ENCODE measurements at places on chromosomes 3 and 15. TPM values are rescaled to one million over a fixed set of nuclear protein-coding genes. Genes with fewer than 3 reads are reported as not detected.

Gene KCTD6
- total RNA-seq: 8.0 TPM

Gene LRTM1
- total RNA-seq: not detected

Gene NR2E3
- total RNA-seq: under 0.01 TPM

Gene RHCG
- total RNA-seq: not detected

Gene CSPG4
- total RNA-seq: 20.3 TPM

Gene SLC12A1
- total RNA-seq: not detected

Gene CAMKV
- not detected for total RNA-seq

Gene WDR93
- total RNA-seq: 0.36 TPM

Gene GOLGA8Q
- 0.36 TPM for total RNA-seq

Gene PLSCR1
- total RNA-seq: 35.1 TPM

Gene SLC9A9
- total RNA-seq: 8.3 TPM

Gene ATOSA
- 34.4 TPM for total RNA-seq

Gene SEMA7A
- 30.4 TPM for total RNA-seq

Gene ZNF620
- total RNA-seq: 1.1 TPM

Gene ITIH1
- total RNA-seq: not detected

Gene FOXB1
- not detected for total RNA-seq

Gene UBAP1L
- 3.3 TPM for total RNA-seq

Gene LRRN1
- 3.5 TPM for total RNA-seq

GRCh38 chr15:96338074-96338765 lies 7.7 kb downstream of the NR2F2 start:
- DNase-seq: no peak

DNA sequence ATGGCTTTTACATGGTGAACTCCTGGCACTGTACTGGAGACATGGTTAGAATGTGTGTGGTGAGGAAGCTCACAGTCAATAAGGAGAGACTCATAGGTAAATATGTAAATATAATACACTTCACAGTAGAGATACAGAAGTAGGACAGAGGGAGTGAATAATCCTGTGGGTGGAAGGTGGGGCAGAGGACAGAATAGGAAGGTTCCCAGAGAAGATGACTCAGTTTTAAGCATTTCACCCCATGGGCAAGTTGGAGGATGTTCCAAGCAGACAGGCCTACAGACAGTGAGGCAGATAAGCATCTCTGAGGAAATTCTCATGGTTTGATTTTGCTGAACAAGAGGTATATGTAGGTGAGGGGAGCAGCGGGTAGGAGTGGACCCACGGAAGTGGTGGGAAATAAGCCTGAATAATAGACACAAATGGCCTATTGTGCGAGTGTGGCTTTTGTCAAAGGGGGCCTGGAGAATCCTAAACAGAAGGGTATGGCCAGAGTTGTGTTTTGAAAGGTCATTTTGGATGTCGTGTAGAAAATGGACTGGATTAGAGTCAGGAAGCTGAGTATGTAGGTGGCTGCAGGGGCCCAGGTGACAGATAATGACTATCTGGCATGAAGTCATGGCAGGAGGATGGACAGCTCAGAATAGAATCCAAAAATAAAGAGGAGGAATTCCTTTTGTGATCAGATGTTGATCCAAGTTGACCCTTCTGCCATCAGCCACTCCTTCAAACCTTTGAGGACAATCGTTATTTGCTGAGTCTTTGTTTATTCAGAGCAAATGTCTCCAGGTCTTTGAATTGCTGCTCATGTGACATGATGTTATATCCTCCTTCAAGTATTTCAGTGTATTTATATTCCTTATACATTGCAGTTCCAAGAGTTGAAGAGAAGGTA lies 97.3 kb upstream of the THRB start:
- no peak for DNase-seq

DNA sequence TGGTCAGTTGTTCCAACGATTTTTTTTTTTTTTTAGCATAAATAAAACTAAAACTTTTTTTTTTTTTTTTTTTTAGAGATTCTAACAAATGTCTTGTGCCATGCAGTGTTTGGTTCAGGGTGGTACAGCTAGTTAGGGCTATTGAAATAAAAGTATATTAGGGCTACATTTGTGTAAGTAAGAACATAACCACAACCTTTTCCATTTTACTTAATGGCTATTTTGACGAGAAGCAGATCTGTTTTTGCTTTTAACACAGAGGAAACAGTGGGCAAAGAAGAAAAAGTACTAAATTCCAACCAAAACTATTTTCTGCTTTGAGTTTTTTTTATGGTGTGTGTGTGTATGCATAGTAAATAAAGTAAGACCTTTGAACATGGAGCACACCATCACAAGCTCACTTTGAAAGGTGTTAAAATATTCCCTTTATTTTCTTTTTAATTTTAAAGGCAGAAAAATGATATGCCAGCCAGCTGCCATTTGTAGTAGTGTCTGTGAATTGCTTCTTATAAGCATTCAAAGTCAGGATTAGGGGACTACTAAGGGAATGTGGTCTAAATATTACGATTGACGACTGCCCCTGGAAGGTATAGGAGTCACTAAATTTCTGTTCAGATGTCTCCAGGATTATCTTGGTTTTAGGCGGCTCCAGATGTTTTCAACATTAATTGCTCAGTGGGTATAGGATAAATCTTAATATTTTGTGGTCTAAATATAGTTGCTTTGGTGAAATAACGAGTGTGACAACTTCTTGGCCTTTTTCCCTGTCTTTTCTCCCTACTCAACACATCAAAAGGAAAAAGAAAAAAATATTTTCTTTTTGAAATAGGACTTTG lies 3.1 kb downstream of the RARB start:
- DNase-seq: no peak

DNA sequence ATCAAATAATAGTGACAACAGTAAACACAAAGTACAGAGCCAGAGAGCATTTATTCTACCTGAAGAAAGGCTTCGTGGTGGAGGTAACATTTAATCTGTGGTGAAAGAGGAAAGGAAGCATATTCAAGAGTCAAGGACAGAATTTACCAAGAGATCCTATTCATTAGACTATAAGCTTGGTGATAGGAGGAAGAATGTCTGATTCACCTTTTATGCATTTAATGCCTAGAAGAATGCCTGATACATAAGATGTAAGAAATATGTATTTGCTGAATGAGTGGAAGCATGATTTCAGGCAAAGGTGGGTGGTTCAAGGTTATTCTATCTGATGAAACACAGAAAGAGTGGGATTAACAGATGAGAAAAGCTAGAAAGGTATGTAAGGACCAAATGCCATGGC lies 119.8 kb downstream of the SERPINI1 start:
- DNase-seq: no peak

- peak; percentile 68 for DNase-seq
These were observed 193.4 kb upstream of the SEMA6D start for GRCh38 chr15:47523681-47524475.

DNA sequence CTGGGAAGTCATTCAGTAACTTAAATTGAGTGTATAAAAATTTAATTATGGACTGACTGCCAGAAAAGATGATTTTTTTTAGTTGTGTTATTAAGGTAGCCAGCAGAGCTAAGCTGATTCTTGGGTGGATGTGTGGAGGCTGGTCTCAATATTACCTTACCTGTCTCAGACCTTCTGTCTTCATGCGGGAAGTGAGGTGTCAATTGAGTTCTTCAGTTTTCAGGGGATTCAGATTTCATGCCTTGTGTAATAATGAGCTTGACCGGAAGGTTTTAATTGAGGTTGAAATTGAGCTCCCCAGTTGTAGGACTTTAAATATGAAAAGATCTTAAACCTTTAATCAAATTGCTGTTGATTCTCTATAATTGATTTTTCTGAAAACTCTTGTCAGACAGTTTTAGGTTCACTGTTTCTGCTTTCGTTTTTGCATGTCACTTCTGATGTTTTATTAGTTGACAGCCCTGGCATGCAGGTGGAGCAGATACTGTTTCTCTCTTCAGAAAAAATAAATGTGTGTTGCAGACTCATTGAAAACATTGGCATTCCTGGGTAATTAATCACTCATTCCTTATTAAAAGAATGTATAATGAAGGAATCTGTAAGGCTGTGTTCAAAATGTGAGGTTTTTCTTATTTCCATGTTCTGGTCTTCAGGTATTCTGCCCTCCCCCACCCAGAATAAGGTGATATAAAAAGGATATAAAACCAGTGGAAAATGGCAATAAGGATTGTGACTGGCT lies 54.5 kb downstream of the PSMD6 start:
- no peak for DNase-seq

GRCh38 chr3:57038466-57039164 lies 21.8 kb upstream of the SPATA12 start:
- no peak for DNase-seq

DNA sequence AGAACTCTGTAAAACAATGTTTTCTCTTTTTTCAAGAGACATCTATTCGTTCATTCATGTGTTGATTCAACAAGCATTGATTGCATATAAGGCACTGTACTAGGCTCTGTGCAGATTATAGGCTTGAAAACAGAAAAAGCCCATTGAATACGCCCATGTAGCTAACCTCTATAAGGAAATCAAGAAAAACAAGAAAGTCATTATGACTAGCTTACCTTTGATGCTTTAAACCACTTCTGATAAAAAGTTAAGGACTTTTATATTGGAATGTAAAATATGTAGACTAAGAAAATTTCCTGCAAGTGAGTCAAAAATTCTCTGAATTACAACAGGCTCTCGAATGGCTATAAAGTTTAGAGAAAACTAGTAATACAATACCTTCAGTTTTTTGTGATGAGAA lies 92.5 kb downstream of the BDH1 start:
- DNase-seq: no peak

GRCh38 chr3:61808999-61809398 lies 247.6 kb downstream of the PTPRG start:
- no peak for DNase-seq

- no peak for DNase-seq
These were observed 96.9 kb downstream of the LINGO1 start for GRCh38 chr15:77535845-77536244.

DNA sequence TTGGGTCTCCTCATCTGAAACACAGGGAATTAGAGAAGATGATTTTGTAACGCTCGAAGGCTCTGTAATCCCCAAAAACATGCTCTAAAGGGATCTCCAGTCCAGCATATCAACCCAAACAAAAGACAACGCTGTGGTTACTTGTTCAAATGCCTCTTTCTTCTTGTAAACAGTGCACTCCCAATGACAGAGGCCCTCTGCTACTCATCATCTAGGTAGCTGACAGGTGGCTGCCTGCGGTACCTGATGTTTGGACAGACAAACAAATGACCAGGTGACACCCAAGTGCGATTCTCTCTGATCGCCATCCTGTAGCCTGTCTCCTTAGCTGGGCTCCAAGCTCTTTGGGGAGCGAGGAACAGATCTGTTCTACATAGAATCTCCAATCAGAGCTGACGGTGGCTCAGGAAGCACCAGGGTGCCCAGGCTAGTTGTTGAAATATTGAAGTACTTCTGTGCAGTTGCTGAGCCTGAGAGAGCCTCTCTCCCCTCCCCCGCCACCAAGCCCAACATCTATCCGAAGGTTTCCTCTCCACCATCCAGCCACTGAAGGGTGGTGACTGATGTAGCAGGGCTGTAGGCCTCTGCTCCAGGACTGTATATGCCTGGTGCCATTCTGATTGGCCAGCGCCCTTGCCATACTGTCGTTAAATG lies 238.7 kb downstream of the XXYLT1 start:
- no peak for DNase-seq

GRCh38 chr3:189372243-189372642 lies 200.5 kb downstream of the TPRG1 start:
- no peak for DNase-seq

GRCh38 chr15:22963641-22964040 lies 16.5 kb downstream of the CYFIP1 start:
- DNase-seq: peak; percentile 63

GRCh38 chr3:115671761-115672455 lies 48.6 kb downstream of the GAP43 start:
- no peak for DNase-seq

- DNase-seq: no peak
These were observed 5.1 kb downstream of the INSYN1 start for GRCh38 chr15:73747847-73748590.

GRCh38 chr3:96869316-96869715 lies 54.9 kb downstream of the EPHA6 start:
- no peak for DNase-seq

- peak; percentile 90 for DNase-seq
These were observed 58.9 kb downstream of the LMCD1 start for GRCh38 chr3:8560366-8561007.

DNA sequence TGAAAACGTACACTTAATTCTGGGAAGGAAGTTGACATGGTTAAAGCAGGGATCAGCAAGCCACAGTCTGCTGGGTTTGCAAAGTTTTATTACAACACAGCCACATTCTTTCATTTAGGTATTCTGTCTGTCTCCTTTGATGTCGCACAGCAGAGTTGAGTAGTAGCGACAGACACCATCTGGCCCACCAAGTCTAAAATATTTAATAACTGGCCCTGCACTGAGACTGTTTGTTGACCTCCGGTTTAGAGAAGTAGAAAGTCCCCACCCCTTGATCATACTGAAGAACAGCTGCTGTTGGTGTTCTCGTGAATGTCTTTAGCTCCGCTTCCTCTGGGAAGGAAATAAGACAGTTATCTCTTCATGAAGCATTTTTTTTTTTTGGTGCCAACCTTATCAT lies 66.2 kb downstream of the MCTP2 start:
- no peak for DNase-seq

DNA sequence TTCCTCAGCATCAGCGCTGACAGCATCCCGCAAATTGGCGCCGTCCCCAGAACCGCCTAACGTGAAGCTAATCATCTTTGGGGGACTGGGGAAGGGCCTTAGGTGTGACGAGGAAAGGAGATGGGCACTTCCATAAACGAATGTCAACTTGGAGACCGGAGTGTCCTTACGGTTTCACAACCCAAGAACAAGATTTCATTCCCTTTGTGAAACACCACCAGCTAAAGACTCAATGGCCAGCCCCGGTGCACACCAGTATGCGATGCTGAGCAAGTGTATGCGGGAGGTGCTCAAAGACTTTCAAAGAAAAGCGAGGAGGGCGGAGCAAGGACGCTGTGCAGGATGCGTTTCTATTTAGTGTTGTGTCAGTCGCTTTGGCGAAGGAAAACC lies 759 bp upstream of the TTBK2 start:
- no peak for DNase-seq

DNA sequence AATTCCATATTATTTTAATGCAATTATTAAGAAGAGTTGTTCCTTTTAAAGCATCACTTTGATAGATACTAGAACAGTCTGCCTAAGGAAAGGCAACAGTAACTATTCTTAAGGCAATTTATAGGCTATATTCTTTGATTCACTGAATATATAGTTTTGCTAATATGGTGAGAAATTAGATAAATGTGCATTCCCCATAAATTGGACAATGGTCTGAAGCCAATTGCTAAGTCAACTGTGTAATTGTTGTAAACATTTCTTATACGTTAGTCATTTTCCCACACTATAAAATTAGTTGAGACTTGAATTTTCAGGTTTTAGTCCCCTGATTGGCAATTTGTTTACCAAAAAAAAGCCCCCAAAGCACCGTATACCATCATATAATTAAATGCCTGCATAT lies 263.0 kb upstream of the NECTIN3 start:
- no peak for DNase-seq

DNA sequence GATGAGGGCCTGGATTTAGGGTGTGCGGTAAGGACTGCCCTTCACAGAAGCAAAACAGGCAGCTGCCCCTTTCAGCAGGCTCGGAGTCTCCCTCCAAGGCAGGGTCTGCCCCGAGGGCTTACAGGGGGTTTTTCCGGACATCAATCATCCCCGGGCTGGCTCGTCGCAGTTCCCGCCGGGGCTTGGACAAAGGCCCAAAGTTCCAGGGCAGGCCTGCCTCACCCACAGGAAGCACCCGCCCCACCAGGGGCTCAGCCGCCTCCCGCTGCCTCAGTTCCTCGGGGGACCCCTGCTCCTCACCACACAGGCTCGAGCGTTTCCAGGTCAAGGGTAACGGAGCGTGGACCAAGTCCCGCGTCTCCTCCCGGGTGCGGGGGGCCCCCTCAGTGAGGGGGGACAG lies 27.0 kb downstream of the KIF7 start:
- peak; percentile 64 for DNase-seq

- peak; percentile 73 for DNase-seq
These were observed 1.2 kb downstream of the EOGT start for GRCh38 chr3:69012100-69012799.

All from osteoblast (primary cell).